ENCODE measurements at places on chromosomes 13 and 19. TPM values are rescaled to one million over a fixed set of nuclear protein-coding genes. Genes with fewer than 3 reads are reported as not detected.

GRCh38 chr13:63307228-63307627 is 1891.6 kb upstream of the PCDH20 start:
- no peak for DNase-seq

GRCh38 chr19:35043906-35044305 is 2.4 kb downstream of the HPN start:
- DNase-seq: no peak

DNA sequence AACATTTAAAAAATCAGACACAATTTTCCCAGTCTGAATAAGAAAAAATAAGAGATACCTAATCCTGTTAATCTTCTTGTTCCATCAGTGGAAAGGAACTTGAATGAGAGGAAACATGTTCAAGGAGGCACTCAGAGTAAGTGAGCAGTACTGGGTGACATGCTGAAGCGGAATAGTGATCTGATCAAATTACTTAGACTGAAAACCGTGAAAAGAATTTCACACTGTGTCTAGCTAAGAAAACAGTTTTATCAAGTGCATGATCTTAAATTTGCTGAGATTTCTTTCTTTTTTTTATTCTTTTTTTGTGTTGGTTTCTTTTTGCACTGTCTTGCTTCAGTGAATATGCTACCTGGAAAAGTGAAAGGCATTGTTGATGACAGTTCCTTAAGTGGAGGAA is 249.5 kb upstream of the SLC10A2 start:
- no peak for DNase-seq

Gene OR7C1
- not detected for total RNA-seq

Gene SLITRK5
- 0.43 TPM for total RNA-seq

- DNase-seq: no peak
These were observed 15.4 kb upstream of the MATK start for GRCh38 chr19:3801412-3802096.

Gene SELENOV
- total RNA-seq: not detected

GRCh38 chr13:74132152-74132775 is 1.9 kb downstream of the KLF12 start:
- no peak for DNase-seq

DNA sequence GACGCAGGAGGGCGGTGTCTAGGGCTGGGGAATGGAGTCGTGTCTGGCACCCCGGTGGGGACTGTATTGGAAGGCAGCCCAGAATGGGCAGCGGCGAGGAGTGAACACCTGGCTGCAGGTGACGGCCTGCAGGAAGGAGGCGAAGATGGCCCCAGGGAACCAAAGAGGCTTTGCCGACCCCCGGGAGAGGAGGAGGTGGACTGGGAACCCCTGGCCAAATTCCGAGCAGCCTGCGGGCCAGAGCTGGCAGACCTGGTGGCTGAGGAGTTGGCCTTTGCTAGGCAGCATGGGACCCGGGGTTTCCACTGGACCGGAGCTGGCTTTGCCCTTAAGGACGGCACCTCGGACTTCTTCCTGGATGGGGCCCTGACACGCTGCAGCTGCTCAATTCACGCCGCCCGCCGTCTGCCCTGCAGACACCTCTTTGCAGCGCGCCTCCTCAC is 25.9 kb downstream of the ZSWIM9 start:
- no peak for DNase-seq

GRCh38 chr13:37453246-37453645 is 145.3 kb downstream of the POSTN start:
- DNase-seq: no peak

DNA sequence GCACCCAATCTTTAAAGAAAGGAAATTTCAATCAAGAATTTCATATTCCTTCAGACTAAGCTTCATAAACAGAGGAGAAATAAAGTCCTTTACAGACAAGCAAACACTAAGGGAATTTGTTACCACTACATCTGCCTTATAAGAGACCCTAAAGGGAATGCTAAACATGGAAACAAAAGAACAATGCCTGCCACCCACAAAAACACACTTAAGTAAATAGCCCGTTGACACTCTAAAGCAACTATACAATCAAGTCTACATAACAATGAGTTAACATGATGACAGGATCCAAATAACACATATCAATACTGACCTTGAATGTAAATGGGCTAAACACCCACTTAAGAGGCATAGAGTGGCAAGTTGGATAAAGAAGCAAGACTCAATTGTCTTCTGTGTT is 1056.9 kb upstream of the ATXN8OS start:
- DNase-seq: no peak

DNA sequence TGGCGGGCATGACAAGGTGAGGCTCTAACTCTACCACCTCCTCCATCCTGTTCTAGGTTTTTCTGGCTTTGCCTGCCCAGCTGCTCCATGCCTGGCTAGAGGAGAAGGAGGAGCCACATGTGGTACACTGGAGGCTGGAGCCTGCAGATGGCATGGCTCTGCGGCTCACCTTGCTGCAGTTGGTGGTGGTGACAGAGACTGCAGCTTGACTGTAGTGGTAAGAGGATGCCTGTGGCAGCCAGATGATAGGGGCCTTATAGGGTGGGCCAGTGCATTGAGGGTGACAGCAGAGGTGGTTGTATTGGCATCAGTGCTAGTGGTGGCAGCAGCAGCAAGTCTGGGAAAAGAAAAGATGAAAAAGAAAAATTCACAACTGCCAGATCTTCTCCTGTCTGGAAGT is 146.2 kb downstream of the TNFRSF19 start:
- DNase-seq: no peak

GRCh38 chr13:63128716-63129115 is 1713.1 kb upstream of the PCDH20 start:
- DNase-seq: no peak

DNA sequence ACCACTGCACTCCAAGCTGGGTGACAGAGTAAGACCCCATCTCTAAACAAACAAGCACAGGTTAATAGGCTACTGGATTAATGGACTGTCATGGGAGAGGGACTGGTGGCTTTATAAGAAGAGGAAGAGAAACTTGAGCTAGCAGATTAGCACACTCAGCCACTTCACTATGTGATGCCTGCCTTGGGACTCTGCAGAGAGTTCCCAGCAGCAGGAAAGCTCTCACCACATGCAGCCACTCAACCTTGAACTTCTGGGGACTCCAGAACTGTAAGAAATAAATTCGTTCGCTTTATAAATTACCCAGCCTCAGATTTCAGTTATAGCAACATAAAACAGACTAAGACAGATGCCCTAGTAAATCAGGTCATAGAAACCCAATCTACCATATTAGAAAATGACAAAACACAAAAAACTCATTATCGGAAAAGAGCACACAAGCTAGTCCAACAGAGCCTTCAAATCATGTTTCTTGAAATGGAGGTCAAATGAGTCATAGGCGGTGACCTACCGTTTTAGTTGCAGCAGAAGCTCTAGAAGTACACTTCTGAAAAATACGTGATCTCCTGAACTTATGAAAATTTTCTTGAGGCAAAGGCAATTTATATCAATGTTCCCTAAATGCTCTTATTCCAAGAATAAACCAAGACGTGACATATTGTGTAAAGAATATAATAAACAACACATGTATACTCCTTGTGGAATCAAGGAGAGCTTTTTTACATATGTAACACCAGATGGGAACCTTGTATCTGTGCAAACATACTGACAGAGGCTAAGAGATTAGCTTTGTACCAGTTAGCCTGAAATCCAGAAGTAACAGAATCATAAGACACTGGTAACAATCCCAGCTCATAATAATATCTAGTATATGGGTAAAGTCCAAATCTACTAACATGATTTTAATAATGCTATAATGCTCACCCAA is 340.9 kb upstream of the SGCG start:
- no peak for DNase-seq

Gene DPF1
- total RNA-seq: 7.2 TPM

Gene ZNF729
- 0.08 TPM for total RNA-seq

Gene PSG7
- total RNA-seq: 0.06 TPM

Gene KANK2
- total RNA-seq: 79.8 TPM

DNA sequence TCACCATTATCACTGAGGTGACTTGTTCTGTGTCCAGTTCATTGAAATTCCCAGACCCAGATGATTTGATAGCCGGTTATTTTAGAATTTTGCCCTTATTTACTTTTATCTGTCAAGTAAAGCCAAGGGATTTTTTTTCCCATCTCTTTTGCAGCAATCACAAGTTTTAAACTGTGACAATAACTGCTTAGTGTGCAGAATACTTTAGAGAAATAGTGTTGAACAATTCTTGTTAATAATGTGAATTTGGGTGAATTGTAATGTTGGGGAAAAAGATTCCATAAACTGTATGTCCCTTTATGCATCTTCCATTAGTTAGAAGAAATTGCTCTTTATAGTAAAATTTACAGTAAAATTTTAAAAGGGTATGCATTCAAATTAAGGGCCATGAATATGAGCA is 79.5 kb downstream of the SLITRK6 start:
- DNase-seq: no peak

GRCh38 chr13:38897521-38897920 is 93.1 kb downstream of the STOML3 start:
- no peak for DNase-seq

Gene ZNF700
- 9.2 TPM for total RNA-seq

- no peak for DNase-seq
These were observed 11.3 kb downstream of the PRKCSH start for GRCh38 chr19:11446652-11447301.

- DNase-seq: peak; percentile 19
These were observed at the start of gene TMEM272 for GRCh38 chr13:51844862-51845573. TMEM272 (minus strand) TSS chr13:51845177; CDS start chr13:51838530, 6,647 bp downstream.

Gene CGB8
- total RNA-seq: 1.5 TPM

DNA sequence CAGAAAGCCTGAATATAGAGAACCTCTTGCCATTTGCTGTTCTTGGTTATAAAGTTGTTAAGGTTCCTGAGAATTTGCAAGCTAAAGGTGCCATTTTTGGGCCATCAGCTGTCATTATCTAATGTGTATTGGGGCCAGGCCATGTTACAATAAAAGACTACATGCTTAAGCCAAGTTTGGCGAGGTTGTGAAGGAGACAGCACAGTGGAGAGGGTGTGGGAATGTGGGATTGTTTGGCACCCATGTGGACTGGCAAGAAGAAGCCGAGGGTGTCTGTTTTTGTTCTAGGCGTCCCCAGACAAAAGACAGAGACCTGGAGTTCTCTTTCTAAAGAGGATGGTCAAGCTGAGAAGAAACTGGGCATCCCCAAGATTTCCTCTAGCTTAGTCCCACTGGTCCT is 64.7 kb downstream of the ZNF44 start:
- DNase-seq: no peak

DNA sequence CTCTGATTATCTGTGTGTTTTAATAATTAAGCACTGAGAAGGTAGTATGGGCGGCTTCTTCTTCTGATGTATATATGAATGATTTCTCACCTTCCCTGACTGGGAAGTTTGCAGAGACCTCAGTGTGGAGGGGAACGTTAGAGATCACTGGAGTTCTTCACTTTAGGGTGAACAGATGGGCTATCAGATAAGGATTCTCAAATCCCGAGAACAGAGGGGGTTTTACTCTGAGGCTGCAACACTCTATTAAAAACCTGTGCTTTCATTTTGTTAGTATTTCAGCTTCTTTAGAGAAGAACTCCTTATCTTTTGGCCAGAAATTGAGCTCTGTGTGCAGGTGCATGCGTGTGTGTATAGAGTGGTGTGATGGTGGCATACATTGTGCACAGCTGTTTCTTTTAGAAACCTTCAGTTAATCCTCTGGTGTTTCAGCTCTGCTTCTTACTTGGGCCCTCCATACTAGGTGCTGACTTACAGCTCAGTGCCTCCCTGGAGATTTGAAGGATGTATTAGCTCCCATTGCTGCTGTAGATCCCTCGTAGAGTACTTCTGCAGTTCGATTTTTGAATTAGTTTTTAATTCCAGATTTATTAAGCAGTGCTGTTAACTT is 45.3 kb upstream of the PCDH9 start:
- no peak for DNase-seq

- no peak for DNase-seq
These were observed 11.8 kb upstream of the MADCAM1 start for GRCh38 chr19:484494-484893.

Gene SLC10A2
- total RNA-seq: not detected

Gene SSC5D
- total RNA-seq: 0.23 TPM

DNA sequence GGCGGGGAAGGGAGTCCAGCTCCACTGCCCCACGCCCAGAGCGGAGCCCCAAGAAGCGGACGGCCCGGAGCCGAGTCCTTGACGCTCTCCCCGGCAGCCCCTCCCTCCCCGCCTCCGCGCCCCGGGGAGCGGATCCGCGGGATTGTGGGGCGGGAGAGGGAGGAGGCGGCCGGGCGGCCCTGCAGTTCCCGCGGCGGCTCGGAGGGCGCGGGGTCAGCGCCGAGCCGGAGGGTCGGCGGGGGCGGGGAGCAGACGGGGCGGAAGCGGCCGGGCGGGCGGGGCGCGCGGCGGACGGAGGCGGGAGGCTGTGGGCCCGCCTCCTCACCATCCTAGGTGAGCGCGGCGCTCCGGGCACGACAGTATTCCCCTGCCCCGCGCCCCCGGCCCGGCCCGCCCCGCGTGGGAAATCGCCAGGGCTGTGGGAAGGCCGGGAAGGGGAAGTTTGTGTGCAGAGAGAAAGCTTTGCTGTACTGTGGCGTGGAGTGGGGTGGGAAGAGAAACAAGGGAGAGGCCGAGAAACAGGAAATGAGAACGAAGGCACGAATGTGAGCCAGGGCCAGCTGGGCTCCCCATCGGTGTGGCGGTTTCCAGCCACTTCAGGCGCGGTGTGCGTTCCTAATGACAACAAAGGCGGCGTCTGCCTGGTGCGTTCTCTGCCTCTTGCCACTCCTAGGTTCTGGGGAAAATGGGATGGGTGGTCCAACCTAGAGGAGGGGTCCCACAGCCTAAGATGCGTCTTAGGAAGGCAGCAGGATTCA is 1.3 kb upstream of the KLF12 start:
- DNase-seq: peak; percentile 31

Gene RGS9BP
- total RNA-seq: 0.45 TPM

- DNase-seq: no peak
These were observed 22.7 kb upstream of the MAB21L1 start for GRCh38 chr13:35499196-35499662.

Gene TRPM4
- 5.0 TPM for total RNA-seq

Gene ASPDH
- not detected for total RNA-seq

DNA sequence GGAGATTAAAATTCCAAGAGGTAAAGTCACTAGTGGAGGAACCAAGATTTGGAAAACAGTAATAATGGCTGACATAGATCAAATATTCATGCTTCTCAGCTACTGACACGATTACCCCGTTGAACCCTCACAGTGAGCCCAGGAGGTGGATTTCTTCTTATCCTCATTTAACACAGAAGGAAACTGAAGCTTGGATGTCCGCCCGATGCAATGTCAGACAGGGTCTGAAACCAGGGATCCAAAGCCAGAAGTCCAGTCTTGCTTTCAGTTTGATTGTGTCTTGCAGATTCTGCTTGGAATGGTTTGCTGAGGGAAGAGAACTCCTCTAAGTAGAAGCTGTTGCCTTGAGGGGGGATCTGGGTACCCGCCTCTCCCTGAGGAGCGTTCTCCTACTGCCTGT is 404.7 kb downstream of the KCNRG start:
- DNase-seq: no peak

DNA sequence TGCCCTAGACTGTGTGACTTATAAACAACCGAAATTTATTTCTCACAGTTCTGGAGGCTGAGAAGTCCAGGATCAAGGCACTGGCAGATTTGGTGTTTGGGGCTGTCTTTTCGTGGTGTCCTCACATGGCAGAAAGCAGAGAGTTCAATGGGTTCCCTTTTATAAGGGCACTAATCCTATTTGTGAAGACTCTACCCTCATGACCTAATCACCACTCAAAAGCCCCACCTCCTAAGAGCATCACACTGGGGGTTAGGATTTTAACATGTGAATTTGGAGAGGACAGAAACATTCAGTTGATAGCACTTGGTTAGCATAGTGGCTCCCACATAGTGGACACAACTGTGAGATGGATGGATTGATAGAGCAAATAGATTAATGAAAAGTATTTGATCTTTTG is 21.5 kb upstream of the GPR18 start:
- DNase-seq: no peak

Gene C13orf42
- not detected for total RNA-seq

- DNase-seq: no peak
These were observed 842.7 kb upstream of the SLC10A2 start for GRCh38 chr13:103908911-103909310.

Data from H4 (cell line).